ENCODE measurements at places on chromosomes 7 and 10.

- DNase-seq = peak; percentile 5
Observed at GRCh38 chr7:27846388-27846787, 106.4 kb downstream of the TAX1BP1 start.

DNA sequence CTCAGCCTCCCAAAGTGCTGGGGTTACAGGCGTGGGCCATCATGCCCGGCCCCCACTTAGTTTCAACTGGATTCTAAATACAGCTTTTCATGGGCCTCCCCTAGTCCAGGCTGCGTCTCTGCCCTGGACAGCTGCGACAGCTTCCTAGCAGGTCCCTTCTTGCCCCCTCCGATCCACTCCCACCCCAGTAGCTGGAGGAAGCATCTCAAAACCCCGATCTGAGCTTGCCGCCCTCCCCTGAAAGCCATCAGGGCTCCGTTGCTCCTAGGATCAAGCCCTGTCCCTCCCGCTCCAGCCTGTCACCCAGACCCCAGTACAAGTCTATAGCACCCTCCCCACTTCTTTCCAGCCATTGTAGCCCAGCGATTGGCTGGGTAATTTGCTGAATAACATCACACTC, 64.5 kb downstream of the VWA2 start:
- no peak for DNase-seq

DNA sequence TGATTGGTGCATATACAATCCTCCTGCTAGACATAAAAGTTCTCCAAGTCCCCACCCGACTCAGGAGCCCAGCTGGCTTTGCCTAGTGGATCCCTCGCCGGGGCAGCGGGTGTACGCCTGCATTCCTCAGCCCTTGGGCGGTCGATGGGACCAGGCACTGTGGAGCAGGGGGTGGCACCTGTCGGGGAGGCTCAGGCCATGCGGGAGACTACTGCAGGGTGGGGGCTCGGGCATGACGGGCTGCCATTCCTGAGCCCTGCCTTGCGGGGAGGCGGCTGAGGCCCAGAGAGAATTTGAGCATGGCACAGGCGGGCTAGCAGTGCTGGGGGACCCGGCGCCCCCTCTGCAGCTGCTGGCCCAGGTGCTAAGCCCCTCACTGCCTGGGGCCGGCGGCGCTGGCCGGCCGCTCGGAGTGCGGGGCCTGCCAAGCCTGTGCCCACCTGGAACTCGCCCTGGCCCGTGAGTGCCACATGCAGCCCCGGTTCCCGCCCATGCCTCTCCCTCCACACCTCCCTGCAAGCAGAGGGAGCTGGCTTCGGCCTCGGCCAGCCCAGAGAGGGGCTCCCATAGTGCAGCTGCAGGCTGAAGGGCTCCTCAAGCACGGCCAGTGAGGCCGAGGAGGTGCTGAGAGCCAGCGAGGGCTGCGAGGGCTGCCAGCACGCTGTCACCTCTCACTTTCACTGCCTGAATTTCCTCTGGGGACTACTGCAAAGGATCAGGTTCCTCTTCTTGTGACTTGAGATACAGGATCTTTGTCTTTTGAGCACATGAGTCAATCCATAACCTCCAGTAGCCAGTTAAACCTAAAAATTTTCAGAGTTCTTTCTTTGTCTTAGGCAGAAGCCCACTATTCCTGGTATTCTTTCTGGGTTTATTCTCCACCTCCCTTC, 25.1 kb upstream of the ELOVL3 start:
- no peak for DNase-seq

DNA sequence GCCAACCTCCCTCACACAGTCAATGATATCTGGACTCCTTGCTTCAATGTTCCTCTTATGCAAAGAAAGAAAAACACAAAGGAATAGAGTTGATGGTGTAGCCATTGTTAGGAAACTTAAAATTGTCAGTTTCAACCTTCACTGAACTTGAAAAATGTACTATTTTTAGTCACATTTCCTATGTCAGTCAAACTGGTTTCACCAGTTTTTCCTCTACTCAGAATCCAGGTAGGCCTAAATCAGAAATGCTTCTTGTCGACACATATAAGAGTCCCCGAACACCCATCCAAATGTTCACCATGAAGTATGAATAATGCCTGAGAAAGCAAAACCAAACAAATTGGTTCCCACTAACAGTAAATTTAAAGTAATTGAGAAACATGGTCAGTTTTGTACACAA, 42.4 kb upstream of the ZMYND11 start:
- DNase-seq = peak; percentile 5

- DNase-seq = no peak
Observed at GRCh38 chr10:95295031-95295755, 4.4 kb upstream of the PDLIM1 start.

DNA sequence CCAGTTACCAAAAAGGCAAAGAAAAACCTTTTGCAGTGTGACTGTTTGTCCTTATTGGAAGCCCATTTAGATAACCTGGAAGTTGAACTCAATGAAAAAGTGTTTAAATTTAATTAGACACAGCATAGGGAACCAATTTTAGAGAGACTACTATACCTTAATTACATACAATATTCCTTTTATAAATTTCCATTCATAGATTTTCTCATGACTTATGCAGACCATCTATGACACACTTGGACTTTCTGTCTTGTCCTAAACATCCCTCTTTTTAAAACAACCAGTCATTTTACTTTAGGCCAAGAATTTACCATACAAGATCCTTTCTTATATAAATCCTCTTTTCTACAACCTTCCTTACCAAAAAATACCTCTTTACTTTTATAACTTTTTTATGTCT, 61.6 kb downstream of the MTURN start:
- DNase-seq = no peak

DNA sequence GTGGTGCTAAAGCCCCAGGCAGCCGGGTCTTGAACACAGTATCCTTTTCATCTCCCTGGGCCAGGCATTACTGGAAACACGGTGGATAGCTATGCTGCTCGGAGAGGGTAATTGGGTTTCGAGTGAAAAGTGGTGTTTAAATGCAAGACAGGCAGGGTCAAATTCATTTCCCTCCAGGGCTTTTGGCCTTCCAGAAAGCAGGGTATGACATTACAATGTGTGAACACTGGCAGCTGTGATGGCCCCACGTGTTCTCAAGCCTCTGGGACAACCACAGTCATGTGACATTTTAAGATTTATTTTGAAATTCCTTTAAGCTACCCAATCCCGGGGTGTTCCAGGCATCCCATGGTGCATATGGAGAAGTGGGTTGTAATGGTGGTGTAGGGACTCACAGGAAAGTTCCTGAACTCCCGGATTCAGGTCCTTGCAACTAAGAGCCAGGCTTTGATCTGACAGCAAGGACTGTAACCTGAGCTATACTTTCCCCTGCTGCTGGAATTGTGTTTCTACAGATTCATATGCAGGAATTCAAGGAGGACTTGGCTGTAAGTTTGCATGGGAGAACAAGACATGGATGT, 46.8 kb downstream of the INSYN2A start:
- DNase-seq = no peak

GRCh38 chr7:129886818-129887186, 66.0 kb downstream of the UBE2H start:
- no peak for DNase-seq

DNA sequence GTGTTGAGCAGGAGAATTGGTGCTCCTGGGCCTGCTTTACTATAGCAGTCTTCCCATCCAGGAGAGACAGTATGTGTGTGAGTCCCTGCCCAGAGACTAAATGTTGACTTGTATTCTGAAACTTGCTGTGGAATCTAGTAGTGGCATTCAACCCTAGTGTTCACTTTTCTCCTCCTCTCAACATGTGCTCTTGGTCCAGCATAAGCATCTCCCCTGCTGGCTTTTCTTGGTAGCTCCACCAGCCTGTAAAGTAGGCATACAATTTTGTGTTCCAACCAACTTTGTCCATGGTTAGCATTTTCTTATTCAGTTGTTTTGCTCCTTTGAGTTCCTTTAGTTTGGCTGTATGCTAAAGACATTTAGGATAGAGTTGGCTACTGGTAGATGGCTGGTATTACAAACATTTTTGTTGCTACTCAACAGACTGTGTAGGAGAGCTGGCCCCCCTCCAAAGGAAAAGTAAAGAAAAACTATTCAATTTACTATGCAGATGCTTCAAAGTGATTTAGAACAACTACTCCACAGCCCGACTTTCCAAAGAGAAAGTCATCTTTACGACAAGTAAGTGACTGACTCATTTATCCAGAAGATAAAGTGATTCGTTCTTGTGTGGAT, 46.0 kb downstream of the ASB4 start:
- no peak for DNase-seq

- no peak for DNase-seq
Observed at GRCh38 chr10:88195841-88196240, 332.4 kb downstream of the PTEN start.

DNA sequence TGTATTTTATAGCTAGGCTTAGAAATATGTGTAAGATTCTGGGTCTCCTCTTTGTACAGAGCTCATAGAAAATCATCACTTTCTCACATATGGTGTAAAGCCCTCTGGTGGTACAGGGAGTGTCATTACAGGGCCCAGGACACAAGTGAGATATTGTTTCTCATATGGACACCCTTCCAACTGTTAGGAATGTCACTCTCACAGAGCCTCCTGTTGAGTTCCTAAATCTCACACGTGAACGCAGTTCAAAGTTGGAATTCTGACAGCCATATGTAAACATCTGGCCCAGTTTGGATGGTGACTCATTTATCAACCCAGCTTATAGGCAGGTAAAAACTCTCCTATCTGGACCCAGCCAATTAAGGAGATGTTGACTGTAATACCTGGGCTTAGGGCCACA, 35.4 kb upstream of the ZNF107 start:
- DNase-seq = no peak

DNA sequence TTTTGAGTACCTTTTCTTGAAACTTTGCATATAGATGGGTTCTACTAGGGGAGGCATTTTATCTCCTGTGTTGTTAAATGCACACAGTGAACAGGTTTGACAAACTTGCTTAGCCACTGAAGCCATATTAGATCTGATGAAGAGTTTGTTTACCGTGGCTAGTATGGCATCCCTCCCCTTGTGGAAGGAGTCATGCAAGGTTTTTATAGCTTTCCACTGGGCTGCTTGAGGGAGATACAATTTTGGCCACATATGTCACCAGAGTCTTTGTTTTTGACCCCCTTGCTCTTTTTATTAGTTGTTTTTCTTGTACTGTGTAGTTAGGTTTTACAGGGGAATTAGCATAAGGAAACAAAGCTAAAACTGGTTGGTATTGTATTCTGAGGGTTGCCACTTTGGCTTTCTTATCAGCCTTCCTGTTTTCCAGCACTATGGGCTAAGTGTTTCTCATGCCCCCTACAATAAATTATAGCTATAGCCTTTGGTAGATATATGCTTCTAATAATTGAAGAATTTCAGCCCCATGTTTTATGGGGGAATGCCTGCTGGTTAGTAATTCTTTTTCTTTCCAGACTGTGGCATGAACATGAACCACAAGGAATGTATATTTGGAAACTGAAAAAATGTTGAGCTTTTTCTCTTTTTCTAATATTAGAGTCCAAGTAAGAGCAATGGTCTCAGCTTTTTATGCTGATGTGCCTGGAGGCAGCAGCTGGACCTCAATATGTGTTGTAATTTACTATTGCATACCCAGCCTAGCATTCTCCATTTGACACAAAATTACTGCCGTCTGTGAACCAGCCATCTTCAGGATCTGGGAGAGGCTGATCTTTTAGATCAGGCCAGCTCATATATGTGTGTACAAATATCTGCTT, 18.4 kb upstream of the STEAP2 start:
- DNase-seq = no peak

DNA sequence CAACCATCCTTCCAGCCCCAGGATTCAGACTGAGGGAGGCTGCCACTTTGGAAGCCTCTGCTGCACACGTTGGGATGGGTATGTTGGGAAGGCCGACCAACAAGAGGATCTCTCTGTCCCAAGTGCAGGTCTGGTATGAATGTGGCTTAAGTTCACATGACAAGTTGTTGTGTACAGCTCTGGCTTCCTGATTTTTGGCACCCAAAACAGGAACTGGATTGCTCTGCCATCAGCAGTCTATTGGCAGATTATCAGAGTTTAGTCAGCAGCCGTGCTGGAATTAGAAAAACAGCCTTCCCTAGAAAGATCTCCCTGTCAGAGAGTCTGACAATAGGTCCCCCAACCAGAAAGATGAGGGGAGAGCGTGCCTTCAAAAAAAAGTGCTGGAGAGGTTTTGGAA, 66.9 kb downstream of the GOLGA7B start:
- no peak for DNase-seq

- no peak for DNase-seq
Observed at GRCh38 chr7:93475811-93476210, 98.7 kb downstream of the CALCR start.

GRCh38 chr10:34175121-34175520, 640.0 kb downstream of the PARD3 start:
- no peak for DNase-seq

DNA sequence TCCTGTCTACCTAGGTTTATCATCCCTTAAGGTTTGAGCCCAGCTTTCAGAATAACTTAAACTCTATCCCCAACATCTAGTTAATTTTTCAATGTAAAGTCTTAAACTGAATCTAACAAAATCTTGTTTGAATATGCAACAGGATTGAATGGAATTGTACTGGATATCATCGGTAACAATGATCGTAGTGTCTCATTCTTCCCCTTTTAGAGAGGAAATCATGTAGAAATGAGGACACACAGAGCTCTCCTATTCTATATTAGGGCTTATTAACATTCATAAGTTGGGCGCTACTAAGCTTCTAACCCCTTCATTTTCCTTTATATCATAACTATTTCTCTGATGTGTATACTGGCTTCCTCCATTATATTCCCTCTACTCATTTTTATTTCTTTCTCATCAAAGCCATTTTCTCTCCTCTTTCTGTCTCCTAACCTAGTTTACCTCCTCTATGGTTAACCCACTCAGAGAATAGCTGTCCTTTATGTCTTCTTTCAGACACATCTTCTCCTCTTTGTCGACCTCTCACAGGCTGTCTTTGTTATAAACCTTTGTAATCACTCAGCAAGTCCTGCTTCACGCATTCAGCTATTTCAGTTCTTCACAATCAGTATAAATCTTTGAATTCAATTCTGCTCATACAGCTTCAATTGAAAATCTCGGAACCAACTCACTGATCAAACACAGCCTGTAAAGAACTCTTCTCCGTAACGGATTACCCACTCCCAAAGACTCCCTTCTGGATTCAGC, 1019.0 kb upstream of the C7orf33 start:
- no peak for DNase-seq

DNA sequence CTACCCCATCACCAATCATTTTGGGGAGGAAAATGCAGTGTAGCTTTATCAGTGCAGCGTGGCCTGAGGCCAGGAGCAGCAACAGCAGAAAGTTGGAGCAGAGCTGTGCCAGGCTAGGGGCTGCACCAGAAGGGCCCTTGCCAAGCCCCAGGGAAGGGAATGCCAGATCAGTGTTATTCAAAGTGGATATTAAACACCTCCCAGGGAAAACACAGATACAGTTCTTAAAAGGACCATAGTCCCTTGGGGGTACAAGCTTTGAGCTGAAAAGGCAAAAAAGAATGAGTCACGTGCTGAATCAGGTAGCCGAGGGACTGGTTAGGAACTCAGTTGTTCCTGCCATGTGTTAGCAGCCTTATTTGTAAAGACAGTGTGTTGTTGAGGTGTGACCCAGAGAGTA, 54.0 kb downstream of the GSDME start:
- DNase-seq = peak; percentile 11

DNA sequence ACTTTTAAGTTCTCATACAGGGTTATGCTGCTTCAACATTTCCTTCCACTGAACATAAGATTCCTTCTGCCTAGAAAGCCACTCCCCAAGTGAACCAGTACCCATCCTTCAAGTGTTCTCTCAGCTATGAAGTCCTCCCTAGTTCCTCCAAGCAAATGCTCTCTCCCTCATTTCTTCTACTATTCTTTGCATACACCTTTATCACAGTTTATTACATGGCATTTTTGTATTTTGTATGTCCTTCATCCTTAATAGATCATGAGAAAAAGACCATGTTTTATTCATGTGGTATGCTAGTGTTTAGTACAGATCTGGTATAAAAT, 1.9 kb downstream of the SYPL1 start:
- no peak for DNase-seq

- no peak for DNase-seq
Observed at GRCh38 chr10:429696-430095, 259.8 kb downstream of the DIP2C start.

All from keratinocyte (primary cell).